ENCODE measurements at places on chromosomes 1 and 21.

DNA sequence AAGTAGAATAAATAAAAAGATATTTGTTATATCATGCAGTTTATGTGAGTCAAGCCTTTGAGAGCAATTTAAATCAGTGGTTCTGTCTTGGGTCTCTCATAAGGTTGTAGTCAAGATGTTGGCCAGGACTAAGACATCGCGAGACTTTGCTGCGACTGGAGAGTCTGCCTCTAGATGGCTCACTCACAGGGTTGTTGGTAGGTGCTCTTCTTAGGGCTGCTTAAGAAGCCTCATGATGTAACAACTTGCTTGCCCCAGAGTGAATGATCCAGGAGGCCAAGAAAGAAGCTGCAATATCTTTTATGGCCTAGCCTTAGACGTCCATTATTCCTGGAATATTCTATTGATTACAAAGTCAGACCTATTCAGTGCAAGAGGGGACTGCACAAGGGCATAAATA is 73.1 kb upstream of the CACHD1 start:
- DNase-seq: no peak

GRCh38 chr1:198903621-198904020 is 264.8 kb downstream of the PTPRC start:
- no peak for DNase-seq

DNA sequence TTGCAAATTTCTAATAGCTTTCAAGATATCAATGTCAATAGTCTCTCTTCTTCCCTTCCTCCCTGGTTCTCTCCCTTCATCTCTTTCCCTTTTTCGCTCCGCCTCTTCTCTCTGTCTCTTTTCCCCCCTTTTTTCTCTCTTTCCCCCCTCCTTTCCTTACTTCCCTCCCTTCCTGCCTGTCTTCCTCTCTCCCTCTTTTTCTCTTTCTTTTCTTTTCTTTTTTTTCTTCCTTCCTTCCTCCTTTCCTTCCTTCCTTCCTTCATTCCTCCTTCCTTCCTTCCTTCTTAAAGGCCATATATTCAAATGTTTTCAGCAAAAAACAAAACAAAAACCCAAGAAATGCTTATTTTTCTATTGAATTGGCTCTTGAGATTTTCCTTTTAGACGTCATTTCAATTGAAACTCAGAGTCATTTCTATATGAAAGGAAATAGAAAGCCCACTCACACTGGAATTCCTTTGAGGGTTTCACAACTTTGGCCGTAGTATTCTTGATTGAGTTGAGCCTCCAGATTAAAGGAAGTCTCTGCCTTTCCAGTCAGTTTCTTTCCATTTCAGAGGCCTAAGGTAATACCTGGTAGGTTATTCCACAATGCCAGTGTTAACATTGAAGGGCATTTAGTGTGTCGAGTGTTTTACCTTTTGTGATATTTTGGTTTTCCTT is 551.5 kb downstream of the LMO4 start:
- DNase-seq: no peak

DNA sequence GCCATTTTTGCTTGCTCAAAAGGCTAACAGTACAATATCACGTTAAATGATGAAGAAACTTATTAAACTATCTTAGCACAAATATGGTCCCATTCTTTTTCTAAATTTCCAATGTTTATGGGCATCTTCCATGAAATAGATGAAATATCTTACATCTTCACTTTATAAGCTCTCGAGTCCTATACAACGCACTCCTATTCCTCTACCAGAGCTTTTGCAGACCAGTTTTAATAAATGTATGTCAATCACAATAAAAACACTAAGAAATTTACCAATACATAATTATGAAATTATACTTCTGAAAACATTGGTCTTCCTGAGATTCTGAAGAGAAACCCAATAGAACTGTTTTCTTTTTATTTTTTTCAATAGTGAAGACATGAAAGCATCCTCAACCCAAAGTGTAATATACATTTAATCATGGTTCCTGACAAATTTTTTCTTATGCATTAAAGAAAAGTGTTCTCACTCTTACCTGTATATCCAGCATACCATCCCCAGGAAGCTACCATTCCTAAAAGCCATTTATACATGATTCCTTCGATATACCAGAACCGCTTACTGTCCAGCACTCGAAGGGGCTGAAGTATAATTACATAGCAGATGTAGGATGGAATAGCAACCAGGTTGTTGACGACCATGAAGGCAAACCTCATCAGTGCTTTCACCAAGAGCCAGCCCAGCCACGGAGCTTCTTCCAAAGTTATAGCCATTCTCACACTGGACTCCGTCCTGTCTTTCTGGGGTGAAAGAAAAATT is 1.8 kb downstream of the LPGAT1 start:
- no peak for DNase-seq

DNA sequence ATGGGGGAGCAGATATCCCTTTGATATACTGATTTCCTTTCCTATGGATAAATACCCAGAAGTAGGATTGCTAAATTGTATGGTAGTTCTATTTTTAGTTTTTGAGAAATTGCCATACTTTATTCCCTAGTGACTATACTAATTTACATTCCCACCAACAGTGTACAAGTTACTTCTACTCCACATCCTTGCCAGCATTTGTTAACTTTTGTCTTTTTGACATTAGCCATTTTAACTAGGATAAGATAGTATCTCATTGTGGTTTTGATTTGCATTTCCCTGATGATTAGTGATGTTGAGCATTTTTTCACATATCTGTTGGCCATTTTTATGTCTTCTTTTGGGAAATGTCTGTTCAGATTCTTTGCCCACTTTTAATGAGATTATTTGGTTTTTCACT is 620.6 kb upstream of the CAMK1G start:
- no peak for DNase-seq

DNA sequence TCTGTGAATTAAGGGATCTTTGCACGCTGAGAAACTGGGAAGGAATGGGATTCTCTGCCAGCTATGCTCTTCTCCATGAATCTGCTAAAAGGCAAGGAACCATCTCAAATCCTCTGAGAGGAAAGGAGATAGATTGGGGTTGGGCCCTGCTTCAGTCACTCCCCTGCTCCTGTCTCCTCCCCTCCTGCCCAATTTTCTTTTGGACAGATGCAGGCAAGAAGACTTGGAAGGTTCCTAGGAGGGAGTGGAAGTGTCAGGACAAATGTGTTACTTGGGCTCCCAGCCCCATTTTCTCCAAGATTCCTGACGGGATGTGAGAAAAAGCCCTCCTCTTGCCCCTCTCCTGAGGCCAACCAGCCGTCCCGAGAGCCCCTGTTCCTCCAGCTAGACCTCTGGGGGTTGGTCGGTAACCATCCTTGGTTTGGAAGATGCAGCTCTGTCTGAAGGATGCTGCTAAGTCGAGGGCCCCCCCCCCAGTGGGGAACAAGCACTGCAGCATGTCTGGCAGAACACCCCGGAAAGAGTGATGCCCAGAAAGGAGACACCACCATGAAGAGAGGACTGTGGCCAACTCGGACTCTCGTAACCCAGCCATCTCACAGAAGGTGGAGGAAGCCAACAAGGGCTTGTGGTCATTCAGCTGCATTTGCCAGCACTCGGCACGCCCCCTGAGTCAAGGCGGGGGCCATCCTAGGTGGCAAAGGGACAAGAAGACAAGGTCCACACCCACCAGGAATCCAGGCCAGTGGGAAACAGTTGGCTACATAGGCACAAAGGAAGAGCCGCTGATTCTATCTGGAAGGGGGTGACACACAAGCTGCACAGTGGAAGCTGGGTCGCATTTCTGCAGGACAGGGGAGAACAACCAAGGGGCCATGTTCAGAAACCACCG is 43.7 kb downstream of the CDK18 start:
- DNase-seq: no peak

- DNase-seq: no peak
Observed at GRCh38 chr1:247111700-247112478, 7.7 kb upstream of the ZNF669 start.

- no peak for DNase-seq
Observed at GRCh38 chr1:234000557-234001041, 96.1 kb downstream of the SLC35F3 start.

- DNase-seq: no peak
Observed at GRCh38 chr1:6724517-6725141, 23.0 kb upstream of the DNAJC11 start.

DNA sequence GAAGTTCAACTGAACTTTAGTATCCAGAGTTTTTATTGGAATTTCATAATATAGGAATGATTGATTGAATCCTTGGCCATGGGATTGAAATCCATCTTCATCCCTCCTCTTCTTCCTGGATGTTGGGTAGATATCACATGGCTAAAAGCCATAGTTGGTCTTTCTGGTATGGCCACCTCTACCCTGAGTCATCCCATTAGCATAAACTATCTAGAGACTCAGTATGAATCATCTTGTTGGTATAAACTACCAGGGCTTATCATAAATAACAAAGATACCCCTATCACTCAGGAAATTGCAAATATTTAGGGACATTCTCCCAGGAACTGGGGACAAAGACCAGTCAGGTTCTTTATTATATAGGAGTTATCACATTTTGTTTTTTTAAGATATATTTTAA is 21.2 kb upstream of the ZP4 start:
- DNase-seq: no peak

DNA sequence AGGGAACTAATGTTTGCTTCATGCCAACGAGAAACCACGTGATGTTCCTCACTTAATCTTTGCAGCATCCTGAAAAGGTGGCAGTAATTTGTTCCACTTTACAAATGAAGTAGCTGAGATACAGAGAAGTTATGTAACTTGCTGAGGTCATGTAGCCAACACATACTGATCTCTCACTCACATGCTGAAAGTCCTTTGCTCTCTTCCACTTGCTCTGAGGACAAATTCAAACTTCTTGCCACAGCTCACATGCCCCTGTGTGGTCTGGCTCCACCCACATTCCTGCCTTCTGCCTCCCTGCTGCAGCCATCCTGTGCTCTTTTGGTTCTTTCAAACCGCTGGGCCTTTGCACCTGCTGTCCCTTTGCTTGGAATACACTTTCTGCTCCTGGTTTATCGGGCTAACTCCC is 55.4 kb downstream of the TMCO4 start:
- no peak for DNase-seq

GRCh38 chr1:46030876-46031660 is 101.4 kb downstream of the PIK3R3 start:
- DNase-seq: no peak

DNA sequence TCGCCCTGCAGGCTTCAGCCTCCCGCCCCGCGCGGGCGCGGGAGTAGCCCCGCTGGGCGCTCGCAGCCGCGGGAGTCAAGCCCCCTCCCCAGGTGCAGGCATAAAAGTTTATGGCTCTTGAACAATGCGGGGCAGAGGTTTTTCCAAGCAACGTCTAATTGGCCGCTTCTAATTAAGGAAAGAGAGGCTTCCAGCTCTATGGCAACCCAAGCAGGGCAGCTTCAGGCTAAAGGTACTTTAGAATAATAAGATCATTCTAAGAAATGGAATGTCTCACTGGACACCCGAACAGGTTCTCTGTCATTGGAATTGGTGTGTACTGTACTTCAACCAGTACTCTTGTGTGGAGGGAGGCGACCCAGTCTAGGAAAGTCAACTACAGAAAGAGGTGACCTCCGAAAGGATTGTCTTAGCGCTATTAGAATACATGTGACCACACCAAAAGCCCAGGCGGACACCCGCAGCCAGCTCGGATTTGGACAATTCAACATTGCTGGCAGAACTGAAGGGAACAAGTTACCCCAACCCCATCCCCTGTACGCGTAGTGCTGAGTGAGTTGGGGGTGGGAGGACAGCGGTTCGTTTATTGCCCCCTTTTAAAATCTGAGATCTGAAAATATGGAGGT is 12.5 kb downstream of the NR5A2 start:
- no peak for DNase-seq

- no peak for DNase-seq
Observed at GRCh38 chr1:242811092-242811840, 286.8 kb upstream of the PLD5 start.

DNA sequence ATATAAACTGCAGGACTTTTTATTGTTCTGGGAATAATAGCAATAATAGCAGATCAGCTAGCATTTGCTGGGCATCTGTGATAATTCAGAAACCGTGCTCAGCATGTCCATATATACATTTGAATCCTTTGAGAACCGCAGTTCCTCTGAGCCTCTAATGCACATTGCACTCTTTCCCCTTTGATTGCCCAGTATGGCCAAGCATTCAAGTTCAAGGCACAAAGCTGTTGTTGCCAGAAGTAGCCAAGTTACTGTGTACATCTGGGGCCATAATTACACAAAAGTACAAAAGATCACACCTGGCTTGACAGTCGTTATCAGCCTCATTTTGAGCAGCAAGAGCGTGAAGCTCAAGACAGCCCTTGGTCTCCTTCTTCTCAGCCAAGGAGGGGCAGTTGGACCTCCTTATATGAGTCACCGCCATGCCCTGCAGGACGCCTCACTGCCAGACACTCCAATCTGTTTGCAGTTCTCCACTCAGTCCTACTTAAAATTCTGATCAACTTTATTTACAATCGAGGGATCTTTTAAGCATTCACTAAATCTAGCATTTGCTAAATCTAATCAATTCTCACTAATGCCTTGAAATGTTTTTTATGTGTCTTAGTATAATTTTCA is 216.0 kb downstream of the SLC35F3 start:
- no peak for DNase-seq

DNA sequence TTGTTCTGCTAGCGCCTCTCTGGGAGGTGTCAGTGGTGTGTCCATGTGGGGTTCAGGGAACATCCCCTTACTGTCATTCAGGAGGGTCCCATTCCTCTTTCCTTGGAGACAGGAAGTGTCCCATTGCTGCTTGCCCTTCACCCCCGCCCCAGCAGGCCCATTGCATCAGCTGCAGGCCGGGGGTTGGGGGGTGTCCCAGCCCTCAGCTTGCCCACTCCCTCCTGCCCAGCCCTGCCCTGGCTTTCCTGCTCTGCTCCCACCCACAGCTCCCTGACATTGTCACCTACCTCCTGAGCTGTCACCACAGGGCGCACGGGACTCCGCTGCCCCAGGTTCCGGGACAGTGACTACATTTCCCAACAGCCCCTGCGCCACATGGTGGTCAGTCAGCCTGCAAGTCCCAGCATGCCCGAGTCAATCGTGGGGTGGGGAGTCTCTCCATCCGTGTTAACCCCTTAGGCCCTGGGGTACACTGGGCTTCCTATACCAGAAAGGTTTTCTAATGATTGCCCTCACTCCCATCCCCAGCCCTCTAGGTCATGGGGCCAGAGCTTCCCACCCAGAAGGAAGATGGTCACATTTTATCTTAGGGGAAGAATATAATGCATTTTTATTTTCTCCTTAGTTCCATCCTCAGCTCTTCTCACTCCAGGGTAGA is at the start of gene INPP5B:
INPP5B (minus strand) TSS at position 351 of the 658 bp plus-strand sequence. CDS start 745 bp downstream, outside the sequence.
- peak; percentile 76 for DNase-seq

DNA sequence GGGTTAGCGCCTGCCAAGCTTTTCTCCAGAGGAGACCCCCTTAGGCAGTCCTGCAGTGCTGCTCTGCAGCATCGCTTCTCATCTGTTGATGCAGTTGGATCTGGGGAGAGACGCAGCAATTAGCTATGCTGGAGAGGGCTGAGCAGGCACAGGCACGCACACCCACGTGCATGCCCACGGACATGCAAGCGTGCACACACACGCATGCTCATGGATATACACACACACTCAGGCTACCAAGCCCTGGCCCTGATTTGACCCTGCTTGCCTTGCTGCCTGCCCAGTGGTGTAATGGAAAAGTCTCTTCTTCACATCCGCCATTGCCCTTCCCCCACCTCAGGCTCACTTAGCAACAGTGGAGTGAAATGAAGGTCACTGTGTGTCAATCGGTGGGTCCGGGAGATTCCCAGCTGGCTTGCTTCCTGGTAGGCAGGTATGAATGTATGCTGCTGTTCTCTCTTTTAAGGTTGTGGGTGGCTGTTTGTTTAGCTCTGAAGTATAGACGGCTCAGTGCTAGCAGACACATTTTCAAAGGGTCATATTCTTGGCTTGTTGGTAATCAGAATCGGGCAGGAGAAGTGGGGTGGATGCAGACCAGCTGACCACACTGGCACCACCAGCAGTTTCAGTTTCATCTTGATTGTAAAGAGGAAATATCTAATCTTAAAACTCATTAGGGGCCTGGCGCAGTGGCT is 9.5 kb downstream of the ATP1B1 start:
- no peak for DNase-seq

GRCh38 chr1:213295860-213296259 is 244.8 kb downstream of the RPS6KC1 start:
- no peak for DNase-seq
